Pons (tissue), 1 donor: ENCODE measurements at places on chromosomes 5 and 9.
A peak's percentile ranks its signal among the peaks of the same experiment; 100 is the strongest.

GRCh38 chr5:144028058-144028457 lies 142.4 kb downstream of the YIPF5 start:
- no peak for DNase-seq

DNA sequence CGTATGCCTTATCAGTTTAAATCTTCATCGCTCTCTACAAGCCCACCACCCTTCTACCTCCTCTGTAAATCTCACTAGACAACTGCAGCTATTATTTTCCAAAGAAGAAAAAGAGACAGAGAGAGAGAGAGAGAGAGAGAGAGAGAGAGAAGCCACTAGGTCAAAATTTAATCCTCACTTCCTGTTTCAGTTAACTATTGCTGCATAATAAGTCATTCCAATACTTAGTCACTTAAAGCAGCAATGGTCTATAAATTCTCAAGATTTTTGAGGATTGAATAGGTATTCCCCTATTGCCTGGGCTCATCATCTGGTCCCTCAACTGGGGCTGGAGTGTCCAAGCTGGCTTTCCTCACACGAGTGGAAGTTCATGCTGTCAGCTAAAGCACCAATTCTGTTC lies 68.8 kb downstream of the ITGA1 start:
- no peak for DNase-seq

DNA sequence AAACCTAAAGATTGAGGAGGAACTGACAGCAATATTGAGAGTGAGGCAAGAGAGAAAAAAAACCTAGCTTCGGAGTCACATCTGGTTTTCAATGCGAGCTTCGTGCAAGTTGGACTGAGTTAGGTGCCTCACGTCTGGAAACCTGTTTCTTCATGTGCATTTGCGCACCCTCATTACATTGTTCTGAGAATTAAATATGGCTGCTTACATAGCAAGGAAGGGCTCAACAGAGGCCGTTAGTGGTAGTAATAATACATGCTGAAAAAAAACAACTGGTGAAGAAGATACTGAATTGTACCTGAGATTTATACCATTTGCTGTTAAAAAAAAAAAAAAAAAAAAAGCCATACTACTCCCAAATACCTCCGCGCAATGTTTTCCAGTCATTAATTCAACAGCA lies 18.6 kb downstream of the DNAJA1 start:
- no peak for DNase-seq

GRCh38 chr5:74626386-74627222 lies 13.9 kb downstream of the ENC1 start:
- no peak for DNase-seq

- DNase-seq: no peak
These were observed 27.8 kb downstream of the TNPO1 start for GRCh38 chr5:72844218-72844603.

- DNase-seq: no peak
These were observed 243.7 kb downstream of the PIK3R1 start for GRCh38 chr5:68459093-68459809.

DNA sequence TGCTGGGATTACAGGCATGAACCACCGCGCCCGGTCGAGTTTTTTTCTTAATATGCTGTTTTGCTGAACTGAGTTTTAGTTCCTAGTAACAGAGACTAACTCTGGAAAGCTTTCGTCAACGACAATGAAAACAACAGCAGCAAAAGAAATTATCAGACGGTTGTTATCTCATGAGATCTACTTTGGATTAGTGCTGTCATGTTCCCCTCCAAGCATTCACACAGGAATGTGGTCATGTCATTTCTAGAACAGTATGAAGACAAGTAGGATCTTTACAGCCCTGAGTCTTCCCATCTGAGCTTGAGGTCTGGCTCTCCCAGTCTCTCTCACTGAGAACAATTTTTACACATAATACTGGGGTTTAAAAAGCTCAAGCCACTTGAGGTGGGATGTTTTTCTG lies 4.0 kb upstream of the ANKRD33B start:
- no peak for DNase-seq

- DNase-seq: no peak
These were observed 604.8 kb upstream of the BRINP1 start for GRCh38 chr9:119974026-119974425.

DNA sequence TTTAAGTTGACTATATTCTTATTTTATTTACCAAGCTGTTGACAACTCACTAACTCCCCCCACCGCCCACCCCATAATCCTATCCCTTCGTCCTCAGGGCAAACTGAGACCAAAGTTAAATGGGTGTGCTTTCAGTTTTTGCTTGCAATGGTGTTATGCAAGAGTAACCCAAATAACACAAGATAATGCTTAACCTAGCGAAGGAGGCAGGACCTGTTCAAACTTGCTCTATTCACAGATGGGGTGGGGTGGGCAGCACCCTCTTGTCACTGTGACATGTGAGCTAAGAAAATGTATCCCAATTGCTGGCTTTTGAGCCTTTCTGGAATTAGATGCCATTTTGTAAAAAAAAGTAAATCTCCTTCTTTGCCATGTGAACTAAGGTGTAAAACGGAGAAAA lies 40.4 kb downstream of the GLIS3 start:
- DNase-seq: no peak

DNA sequence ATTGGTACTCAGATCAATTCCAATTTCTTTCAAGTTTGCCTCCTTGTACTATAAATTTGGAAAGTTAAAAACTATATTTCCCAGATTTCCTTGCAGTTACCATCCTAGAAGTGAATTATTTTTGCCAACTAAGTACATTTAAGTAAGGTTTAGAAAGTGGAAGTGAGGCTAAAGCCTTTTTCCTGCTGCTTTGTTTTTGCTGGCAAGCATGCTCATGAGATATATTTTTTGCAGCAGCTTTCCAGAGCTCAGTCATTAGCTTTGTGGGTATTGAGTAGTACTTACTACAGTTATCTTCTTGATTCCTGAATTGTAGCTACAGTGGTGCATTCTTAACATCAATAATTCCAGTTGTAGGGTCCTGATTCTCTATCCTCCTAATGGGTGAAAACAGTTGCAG lies 3.5 kb upstream of the BTF3 start:
- DNase-seq: no peak

DNA sequence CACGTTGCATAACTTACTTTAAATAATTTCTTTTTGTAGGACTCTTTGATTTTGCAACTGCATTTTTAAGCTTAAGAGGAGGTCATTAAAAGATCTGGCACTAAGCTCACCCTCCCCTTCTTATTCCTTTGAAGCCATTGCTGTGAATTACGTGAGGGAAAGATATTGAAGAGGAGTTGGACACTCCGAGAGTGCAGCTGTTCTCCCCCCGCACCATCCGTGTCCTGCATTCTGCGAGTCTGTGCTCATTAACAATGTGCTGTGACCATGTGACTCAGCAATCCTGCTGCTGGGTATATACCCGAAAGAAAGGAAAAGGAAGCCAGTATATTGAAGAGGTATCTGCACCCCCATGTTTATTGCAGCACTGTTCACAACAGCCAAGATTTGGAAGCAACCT lies 40.0 kb downstream of the NXNL2 start:
- peak; percentile 34 for DNase-seq

DNA sequence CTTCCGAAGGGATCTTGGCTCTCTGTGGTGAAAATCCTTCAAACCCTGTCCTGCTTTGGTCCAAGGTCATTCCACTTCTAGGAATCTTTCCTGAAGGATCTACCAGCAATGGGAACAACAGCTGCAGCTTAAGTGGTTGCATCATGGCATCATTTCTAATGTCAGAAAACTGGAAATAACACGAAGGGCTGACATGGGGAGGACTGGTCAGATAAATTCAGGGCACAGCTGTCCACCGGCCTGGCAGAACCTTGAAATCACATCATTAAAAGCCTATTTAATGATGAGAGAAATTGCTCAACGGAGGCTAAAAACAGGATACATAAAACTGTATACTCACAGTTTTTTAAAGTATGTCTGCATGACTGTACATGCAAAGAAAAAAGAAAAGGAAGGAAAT lies 28.3 kb downstream of the OLFML2A start:
- DNase-seq: no peak

DNA sequence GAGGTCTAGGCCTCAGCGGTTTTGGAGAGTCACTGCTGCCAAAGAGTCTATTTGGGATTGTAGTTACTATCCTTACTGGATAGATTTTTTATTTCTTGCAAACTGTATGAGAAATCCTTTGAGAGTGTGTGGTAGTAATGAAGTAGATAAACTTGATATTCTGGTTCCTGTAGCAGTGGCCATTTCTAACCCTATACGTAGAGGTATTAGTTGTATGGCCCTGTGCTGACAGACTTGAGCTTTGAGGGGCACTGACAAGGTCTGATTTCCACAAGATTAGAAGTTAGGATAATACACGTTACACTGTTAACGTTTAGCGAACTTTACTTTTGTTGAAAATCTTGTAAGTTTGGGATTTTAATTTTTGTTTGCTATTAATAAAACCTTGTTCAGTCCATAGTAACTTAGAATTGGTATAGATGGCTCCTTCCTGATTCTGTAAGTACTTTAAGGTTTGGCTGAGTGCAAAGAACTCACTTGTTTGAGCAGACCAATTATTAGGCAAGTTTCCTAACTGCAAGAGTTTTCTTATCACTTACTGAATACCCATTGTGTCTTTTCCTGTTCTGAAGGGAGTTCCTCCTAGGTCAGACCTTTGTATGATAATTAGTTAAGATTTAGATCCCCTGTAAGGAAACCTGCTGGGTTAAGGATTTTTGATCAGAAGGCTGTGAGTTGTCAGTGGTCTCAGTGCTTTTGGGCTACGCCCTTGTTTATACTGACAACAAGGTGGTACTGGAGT lies 31.4 kb downstream of the GCNT1 start:
- no peak for DNase-seq

- DNase-seq: no peak
These were observed 443.7 kb downstream of the DIRAS2 start for GRCh38 chr9:90198956-90199355.

- DNase-seq: no peak
These were observed 106.4 kb downstream of the PSD2 start for GRCh38 chr5:139901986-139902385.

DNA sequence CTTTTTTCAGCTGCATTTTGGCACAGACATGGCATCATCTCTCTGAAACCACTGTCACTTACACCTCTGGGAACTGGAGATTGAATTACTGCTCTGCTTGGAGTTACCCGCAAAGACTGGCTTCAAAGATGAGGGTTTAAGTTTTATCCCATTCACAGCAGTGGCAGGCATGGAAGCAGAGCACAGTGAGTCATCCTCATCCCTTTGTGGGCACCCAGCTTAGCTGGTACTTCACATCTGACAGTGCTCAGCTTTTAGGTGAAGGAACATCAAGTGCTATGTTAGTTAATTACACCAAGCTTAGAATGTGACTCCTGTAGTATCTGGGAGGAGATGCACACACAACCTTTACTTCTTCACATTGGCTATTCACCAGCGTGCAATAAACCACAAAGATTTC lies 24.8 kb upstream of the ALDH1A1 start:
- DNase-seq: no peak

- DNase-seq: no peak
These were observed 47.3 kb downstream of the TRIO start for GRCh38 chr5:14190194-14191164.

DNA sequence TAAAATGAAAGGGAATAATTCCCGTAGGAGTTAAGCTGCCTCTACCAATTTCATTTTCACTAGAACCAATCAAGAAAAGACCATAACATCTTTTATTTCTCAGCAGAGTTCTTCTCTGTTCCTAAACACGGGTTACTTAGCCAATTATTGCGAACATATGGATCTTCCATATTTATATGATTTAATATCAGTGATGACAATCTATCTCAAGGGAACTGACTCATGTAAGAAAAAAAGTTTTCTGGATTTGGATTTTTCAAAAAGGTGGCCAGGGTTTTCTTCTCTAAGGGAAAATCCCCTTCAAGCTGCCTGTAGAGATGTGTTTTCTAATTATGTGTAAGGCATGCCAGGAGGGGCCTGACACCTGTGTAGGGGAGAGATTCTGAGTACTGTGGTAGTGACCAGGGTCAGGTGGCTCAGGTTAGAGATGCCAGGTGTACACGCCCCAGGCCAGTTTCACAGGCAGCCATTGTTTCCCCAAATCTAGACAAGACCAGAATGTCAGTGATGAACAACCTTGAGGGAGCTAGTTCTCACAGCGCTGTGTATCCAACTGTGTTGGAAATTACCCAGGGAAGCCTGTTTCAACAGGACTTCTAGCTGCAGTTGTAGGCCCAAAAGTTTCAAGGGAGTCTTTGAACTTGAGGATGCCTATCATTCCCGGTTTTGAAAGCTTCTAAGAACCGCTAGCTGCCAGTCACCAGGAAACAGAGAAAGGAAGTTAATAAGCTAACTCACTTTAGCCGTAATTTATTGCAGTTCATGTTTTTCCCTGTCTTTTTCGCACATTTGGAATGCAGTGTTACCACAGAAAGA lies 572.5 kb upstream of the RGMB start:
- DNase-seq: no peak

DNA sequence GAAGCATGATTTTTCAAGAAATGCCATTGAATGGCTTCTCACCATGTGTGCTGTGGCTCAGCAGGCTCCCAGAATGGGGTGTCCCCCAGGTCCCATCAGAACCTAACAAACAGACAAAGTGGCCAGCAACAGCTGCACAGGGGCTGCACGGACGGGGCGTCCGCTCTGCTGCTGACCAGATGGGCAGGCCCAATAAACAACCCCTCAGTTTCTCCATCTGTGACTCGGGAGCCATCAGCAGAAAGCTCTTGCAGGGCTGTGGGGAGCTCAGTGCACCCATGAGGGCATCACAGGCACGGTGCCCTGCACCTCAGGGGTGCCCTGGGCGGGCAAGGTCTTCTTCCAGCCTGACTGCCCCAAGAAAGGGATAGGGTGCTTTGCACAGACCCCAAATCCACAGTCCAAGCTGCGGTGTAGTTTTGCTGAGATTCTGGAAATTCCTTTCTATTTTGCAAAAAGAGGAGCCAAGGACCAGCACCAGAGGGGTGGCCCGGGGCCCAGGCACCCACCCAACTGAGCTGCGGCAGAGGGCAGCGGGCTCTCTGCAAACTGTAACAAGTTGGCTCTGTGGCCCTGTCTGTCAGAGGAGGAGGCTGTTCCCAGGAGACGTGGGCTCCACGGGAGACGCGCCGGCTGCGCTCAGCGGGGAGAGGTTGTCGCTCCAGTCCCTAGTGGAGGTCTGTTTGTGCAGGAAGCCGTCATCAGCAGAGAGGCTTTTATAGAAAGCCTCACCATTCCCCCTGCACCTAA lies 138.7 kb upstream of the PPP1R26 start:
- no peak for DNase-seq

DNA sequence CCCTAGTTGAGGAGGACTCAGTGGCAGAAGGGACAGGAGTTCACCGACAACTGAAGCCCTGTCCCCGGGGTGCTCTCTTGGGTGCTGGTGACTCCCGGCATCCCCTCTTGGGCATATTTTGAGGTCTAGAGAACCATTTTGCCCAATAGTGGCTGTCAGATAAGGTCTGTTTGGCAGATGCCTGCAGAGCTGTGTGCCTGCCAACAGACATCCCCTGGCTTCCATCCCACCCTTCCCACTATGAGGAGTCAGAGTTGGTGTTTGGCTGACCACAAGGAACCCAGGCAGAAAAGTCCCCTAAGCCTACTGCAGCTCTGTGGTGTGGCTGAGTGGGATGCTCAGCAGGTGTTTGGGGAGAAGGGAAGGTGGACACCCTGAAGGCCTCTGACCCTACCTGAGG lies 207.0 kb downstream of the AUH start:
- DNase-seq: no peak
